Activated T-helper 1 cell treated with anti-CD3 and anti-CD28 coated beads, Interleukin-12 subunit alpha, Interleukin-12 subunit beta, Interleukin-2, Interleukin-4 antibody, amounts not matched to agents 30 ng/mL and 10 ng/mL and 1 ng/mL, durations not matched to agents 14 hours and 24 hours and 36 hours (primary cell): ENCODE measurements at places on chromosomes 13 and 19.

- no peak for DNase-seq
Observed at GRCh38 chr19:6041991-6042481, 64.1 kb upstream of the RANBP3 start.

GRCh38 chr19:3466635-3467034 lies 13.7 kb downstream of the SMIM24 start:
- no peak for DNase-seq

- DNase-seq: no peak
Observed at GRCh38 chr19:56842412-56842811, 1.9 kb upstream of the PEG3 start.

DNA sequence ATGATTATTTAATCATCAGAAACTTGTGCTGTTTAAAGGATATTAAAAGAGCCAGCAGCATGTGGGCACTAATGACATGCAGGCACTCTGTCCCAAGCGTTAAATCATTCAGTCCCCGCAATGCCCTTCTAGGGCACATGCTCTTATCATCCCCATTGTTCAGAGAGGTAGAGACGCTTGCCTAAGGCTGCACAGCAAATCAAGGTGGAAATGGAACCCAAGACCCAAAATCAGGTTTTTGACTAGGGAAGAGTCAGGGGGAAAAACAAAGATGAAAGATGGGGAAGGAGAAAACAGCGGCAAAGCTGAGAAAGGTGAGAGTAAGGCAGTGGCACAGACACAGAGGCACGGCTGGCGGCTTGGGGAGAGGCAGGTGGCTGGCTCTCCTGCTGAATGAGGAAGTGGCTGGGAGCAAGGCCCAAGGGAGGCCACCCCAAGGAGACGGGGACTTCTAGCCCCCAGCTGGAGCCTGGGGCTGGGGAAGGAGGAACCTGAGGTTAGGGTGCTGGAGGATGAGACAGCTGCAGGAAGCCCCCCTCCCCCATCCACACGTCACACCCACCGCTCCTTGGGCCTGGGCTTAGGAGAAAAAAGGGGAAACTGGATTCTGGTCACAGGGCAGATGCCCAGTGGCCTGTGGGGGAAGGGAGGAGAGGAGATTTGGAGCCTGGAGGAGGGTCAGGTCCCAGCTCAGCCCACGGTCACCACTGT lies 1.0 kb upstream of the TYROBP start:
- DNase-seq: no peak

DNA sequence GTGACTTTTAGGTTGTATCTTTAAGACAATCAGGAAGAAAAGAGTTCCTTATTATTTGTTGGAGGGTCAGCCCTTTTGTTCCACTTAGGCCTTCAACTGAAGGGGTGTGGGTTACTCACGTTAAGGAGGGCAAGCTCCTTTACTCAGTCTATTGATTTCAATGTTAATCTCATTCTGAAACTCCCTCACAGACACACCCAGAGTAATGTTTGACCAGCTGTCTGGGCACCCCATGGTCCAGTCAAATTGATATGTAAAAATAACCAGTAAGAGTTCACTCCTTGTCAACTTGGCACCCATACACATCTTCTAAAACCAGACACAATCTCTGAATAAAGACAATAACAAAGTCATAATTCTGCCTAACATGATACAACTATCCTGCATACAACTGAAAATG lies 292.9 kb downstream of the KLF5 start:
- no peak for DNase-seq

- no peak for DNase-seq
Observed at GRCh38 chr13:40340368-40341095, 325.9 kb downstream of the FOXO1 start.

- DNase-seq: no peak
Observed at GRCh38 chr13:56902276-56902675, 238.4 kb upstream of the PRR20A start.

DNA sequence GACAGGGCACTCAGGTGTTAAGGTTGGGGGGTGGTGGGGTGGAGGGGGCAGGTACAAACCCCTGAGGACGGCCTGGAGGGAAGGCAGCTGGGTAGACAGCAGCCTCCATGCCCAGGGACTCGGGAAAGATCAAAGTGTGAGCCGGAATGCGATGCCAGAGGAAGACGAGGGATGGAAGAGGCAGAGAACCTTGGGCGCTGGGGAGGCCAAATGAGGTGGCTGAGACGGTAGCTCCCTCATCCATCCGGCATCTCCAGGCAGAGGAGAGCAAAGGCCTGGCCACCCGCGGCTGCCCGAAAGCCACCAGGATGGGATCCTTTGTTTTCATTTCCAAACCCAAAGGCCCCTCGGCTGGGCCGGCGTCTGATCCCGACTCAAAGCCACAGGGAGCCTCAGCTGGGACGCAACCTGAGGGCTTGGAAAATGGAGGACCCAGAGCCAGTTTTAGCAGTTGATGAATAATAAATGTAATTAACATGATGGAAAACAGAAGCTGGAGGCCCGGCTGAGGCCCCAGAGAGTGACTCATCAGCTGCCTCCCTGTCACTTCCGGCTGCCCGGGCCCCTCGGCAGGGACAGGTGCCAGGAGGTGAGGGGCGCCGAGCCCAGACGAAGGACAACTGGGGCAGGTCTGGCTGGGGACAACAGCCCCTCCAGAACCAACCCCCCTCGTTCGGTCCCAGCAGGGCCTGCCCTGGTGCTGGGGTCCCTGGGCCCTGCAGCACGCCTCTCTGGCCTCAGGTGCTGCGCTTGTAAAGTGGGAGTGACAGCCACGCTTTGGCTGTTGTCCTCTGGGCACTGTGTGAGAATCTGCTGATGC lies 61.6 kb downstream of the CEBPG start:
- no peak for DNase-seq

DNA sequence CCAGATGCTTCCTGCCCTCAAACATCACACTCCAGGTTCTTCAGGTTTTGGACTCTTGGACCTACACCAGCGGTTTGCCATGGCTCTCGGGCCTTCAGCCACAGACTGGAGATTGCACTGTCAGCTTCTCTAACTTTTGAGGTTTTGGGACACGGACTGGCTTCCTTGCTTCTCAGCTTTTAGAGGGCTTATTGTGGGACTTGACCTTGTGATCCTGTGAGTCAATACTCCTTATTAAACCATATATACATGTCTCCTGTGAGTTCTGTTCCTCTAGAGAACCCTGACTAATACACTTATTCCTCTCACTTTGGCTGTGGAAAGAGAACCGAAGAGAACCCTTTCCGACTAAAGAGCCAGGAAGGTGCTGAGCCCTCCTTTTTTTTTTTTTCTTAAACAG lies 53.6 kb downstream of the LMO7 start:
- no peak for DNase-seq

- no peak for DNase-seq
Observed at GRCh38 chr13:62846302-62846701, 1430.7 kb upstream of the PCDH20 start.

DNA sequence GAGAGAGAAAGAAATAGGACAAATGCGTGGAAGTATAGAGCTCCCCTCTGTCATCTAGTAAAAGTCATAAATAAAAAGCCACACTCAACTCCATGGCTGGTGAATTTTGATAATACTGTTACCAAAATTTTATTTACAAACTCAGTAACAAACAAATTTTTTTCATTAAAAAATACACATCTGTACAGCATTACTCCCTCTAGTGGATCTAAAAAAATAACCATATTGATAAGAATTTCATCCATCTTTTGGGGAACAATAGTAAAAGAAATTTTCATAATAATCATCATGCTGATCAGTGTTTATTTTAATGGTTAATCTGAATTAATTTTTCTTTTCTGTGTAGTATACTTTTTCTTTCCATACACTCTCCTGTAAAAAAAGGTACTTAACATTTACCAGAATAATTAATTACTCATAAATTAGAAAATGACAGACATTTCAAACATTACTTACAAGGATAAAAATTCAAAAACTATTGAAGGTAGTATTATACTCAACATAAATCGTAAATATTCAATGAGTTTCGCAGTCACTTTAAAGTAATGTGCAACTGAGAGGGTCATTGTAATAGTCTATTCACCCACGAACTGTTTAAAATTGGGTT lies 173.5 kb upstream of the LSM14A start:
- DNase-seq: no peak

GRCh38 chr19:44602081-44602480 lies 11.3 kb upstream of the IGSF23 start:
- no peak for DNase-seq

- DNase-seq: no peak
Observed at GRCh38 chr19:11101057-11101456, 11.8 kb downstream of the LDLR start.

DNA sequence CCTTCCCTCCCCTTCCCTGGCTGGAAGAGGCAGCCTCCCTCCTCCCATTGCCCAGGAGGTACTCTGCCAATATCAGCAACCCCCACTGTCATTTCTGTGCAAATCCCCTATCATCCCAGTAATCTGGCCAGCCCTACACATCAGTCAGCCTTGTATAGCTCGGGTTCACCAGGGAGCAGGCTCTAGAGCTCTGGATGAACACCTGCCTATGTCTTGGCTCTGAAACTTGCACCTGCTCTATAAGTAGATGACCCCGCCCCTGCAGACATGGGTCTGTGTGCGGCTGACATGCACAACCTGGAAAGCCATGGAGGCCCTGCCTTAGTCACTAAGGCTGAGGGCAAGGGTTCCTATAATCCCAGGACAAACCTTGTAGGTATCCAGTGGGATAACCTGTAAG lies 1042.9 kb downstream of the UQCRFS1 start:
- no peak for DNase-seq

DNA sequence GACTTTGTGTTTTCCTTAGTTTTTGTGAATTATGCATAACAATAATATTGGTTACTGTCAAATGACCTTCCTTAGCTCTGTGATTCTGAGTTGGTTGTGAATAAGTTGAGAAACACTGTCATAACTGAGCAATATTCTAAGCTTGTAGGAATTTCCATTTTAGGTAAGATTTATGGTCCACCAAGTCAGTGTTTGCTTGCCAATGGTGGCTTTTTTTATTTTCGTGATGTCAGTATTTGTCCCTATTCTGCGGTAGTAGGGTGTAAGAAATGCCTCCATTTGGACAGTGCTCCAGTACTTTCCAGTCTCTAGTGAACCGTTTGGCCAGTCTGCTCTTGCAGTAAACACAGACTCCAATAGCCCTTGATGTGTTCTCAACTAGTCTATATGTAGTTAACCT lies 94.7 kb downstream of the FRY start:
- DNase-seq: no peak

GRCh38 chr19:3658004-3658869 lies 31.6 kb upstream of the CACTIN start:
- DNase-seq: no peak

- no peak for DNase-seq
Observed at GRCh38 chr19:28999724-29000433, 213.1 kb downstream of the UQCRFS1 start.

DNA sequence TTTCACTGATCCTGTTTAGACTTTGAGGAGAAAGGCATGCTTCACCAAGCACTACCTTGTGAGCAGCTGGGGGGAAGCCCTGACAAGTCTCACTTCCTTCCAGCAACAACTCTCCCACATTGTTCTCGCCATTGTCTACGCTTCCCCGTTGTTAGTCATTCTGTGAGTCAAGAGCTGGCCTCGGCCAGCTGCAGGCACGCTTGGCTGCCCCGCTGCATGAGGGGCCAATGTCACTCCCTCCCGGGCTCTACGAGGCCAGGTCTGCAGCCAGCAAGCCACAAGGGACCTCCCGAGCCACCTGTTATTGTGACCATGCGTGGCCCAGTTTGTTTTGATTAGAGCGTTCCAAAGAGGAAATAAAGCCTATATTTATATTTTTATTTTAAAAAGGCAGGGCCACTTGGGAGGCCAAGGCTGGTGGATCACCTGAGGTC lies 220.9 kb downstream of the FOXO1 start:
- no peak for DNase-seq

GRCh38 chr19:1907563-1908363 lies 2.6 kb downstream of the ADAT3 start:
- DNase-seq: no peak

GRCh38 chr13:44449999-44450821 lies 76.6 kb downstream of the SERP2 start:
- no peak for DNase-seq

DNA sequence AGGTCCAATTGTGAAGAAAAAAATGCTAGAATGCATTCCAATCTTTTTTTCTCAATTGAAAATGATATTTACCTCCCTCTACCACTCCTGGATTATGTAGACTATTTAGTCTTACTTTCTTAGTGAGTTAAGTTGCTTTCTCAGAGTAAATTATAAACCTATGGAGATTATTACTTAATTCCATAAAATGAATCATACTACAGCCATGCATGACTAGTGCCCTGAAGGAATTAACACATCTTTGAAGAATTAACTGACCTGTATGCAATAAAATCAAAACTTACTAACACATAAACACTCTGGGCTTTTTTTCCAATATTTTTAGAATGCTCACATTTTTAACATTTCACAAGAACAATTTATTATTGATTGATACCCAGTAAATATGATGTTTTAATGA lies 379.4 kb upstream of the DACH1 start:
- no peak for DNase-seq

- no peak for DNase-seq
Observed at GRCh38 chr19:1103132-1103707, 574 bp upstream of the GPX4 start.

GRCh38 chr19:47374876-47375693 lies 26.0 kb downstream of the DHX34 start:
- no peak for DNase-seq

DNA sequence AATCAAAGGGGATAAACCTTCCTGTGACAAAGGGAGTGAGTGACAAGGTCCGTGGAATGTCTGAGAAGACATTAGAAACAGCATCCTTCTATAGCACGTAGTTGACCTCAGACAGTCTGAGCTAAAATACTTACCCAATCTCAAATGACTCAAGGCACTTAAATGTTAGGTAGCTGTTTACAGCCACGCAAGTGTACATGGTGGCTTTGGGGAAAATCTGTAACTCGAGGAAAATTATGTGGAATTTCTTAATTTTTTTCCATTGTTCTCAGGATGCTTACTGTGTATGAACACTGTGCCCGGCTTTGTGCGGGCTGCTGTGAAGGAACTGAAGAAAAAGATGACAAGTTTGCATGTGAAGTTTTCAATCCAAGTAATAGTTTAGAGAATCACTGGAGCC lies 5.2 kb downstream of the LGALS13 start:
- DNase-seq: no peak

DNA sequence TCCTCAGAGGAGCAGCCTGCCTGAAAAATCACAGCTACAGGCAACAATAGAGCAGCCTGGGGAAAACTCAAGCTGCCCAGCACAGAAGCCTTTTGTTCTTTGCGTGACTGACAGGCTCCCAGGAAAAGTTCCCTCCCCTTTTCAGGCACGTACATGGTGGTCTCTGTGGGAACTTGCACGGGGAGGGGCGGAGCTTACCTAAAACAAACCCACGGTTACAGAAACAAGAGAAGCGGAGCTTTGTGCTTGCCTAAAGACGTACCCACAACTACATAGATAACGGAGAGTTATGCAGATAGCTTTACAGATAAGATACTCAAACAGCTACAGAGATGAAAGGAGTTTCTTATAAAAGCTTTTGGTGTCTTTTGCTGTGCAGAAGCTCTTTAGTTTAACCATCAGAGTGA lies 11.4 kb downstream of the ETFB start:
- DNase-seq: no peak

- peak; percentile 85 for DNase-seq
Observed at GRCh38 chr19:4831304-4831978, at the start of gene TICAM1. TSS of gene TICAM1 (minus strand) at chr19:4831712. CDS start at chr19:4818377, 13,335 bp downstream.

- DNase-seq: no peak
Observed at GRCh38 chr19:498511-498891, 2.2 kb downstream of the MADCAM1 start.

- no peak for DNase-seq
Observed at GRCh38 chr13:26822146-26822545, 61.6 kb upstream of the GPR12 start.
